ENCODE measurements at places on chromosomes 5 and 9.

DNA sequence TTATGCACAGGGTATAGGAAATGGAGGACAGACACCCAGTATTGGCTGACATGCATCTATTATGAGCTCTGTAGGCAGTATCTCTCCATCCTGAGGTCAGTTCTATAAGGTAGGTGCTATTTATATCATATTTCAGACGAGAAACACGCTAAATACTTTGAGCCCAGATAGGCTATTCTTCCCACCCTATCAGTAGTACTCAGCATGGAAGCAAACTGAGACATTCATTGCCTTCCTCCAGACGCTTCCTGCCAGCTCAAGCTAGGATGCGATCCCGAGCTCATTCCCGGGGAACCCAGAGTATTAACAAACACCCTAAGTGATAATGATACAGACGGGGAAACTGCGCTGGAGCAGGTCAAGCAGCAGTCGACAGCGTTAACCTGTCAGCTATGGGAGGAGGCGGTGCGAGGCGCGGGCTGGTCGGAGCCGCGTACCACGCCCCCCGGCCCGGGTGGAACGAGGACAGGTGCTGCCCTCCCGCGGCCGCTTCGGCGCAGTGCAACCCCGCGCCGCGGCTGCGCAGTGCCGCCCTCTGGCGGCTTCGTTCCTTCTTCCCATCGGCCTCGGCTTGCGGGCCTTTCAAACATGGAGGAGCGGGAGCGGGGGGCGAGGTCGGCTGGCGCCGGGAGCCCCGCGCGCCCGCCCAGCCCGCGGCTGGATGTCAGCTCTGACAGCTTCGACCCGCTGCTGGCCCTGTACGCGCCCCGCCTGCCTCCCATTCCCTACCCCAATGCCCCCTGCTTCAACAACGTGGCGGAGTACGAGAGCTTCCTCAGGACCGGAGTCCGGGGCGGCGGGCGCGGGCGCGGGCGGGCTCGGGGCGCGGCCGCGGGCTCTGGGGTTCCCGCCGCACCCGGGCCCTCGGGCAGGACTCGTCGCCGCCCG, at the start of gene LSM11:
LSM11 (plus strand) TSS at position 550 of the 888 bp plus-strand sequence; CDS start at position 589, 39 bp downstream.
- DNase-seq = peak; percentile 94

DNA sequence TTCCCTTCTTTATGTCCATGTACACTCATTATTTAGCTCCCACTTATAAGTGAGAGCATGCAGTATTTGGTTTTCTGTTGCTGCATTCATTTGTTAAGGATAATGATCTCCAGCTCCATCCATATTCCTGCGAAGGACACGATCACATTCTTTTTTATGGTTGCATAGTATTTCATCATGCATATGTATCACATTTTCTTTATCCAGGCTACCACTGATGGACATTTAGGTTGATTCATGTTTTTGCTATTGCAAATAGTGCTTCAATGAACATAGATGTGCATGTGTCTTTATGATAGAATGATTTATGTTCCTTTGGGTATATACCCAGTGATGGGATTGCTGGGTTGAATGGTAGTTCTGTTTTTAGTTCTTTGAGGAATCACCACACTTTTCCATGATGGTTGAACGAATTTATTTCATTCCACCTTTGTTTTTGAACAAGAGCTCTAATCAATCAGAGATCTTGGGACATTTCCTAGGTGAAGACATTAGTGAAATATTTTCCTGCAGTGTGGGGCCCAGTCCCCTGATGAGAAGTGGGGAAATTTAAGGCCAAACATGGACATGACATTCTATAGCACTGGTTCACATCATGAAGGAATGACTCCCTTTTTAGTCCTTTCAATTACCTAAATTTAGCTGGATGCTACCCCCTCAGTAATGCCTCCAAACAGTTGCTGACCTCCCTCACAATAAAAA, 7.1 kb upstream of the TEX48 start:
- no peak for DNase-seq

DNA sequence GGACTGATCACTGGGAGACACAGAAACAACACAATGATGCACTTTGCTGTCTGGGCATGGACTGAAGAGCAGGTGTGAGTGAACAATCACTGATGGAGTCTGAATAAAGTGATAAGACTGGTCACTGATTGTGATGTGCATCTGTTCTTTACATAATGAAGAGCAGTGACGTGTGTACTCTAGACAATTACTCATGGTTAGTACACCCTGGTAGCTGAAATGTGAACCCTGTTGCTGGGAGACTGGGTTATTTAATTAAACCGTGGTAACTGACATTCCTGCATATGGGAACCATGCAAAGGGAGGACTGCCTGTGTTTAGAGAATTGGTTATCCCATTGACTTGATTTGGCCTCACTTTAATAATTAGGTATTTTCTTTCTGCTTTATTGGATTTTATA, 202.9 kb downstream of the NR2F1-AS1 start:
- DNase-seq = no peak

DNA sequence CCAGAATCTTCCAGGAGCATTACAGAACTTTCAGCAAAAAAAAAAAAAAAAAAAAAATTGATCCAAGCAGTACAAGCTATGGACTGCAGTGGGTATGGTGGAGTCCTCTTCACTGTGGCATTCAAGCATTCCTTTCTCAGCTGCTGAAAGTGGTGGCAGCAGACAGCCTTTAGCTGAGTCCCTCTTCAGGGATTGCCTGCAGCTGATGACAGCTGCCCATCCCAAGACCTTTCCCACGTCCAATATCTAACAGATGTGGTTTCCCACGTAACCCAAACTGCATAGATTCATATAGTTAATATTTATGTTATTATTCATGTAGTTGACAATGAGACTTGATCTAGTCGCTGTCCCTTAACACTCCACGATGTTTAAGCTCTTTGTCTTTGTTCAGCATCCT, 475.9 kb downstream of the TLE1 start:
- no peak for DNase-seq

- DNase-seq = no peak
Measured at GRCh38 chr5:21574961-21575360, 1278.2 kb downstream of the CDH12 start.

DNA sequence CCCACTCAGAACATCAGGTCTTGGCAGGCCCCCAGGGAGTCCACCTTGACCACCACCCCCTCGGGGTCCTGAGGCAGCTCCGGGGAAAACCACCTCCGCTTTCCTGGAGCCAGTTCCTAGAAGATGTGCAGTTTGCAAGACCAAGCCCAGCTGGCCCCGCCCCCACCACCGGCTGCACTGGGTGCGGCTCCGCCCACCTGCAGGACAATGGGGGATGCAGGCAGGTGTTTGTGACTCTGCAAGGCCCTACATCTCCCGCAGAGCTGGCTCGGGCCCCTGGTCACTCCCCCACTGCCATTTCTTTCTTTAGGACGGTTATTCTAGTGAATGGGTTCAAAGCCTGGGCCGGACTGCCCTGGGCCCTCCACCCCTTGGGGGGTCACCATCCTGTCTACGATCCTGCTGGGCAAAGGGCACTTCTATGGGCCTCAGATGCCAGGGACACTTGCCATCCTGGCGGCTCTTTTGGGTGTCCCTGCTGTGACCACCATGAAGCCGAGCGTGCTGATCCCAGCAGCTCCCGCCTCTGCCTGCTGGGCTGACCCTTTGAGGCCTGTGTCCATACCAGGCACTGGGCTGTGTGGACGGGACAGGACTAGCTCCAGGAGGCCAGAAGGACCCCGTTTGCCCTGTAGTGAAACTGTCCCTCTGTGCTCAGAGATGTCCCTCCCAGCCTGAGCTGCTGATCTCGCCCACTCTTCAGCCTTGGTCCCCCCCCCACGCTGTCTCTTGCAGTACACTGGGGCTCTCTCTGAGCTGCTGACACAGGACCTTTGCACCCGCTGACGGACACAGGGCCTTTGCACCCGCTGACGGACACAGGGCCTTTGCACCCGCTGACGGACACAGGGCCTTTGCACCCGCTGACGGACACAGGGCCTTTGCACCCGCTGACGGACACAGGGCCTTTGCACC, 5.9 kb upstream of the NACC2 start:
- no peak for DNase-seq

DNA sequence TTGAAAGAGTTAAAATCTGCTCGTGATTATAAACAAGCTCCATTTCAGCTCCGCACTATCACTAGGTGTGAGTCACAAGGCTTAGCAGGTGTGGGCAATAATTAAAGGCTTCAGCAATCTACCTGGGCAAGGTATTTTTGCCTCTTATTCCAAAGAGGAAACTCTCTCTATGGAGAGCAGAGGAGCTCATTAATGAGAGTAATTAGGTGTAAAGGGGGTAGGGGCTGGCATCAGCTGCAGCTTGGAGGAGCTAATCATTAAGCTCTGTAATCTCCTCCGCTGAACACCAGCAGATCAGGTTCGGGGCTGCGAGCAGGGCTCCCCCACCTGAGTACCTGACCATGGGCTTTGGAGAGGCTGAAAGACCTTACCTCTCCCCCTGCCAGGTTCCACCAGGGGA, 129.2 kb downstream of the CRB2 start:
- DNase-seq = no peak

- DNase-seq = no peak
Measured at GRCh38 chr9:116020801-116021200, 132.8 kb upstream of the PAPPA start.

DNA sequence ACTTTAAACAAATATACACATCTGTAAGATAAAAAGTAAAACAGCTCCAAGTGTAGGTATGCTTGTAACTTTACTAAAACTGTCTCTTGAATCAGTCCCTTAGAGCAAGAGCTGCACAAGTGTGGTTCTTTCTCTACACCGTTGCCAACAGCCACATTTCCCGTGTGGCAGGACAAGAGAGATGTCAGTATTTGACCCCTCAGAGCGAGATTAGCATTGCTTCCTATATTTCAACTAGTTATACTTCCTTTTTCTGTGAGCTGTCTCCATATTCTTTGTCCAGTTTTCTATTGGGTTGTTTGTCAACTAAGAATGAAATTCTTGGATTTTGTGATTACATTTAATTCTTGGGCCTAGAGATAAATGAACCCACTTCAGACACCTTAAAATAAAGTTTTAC, 8.0 kb downstream of the PLIN2 start:
- no peak for DNase-seq

- no peak for DNase-seq
Measured at GRCh38 chr5:26034813-26035212, 1003.6 kb downstream of the CDH9 start.

DNA sequence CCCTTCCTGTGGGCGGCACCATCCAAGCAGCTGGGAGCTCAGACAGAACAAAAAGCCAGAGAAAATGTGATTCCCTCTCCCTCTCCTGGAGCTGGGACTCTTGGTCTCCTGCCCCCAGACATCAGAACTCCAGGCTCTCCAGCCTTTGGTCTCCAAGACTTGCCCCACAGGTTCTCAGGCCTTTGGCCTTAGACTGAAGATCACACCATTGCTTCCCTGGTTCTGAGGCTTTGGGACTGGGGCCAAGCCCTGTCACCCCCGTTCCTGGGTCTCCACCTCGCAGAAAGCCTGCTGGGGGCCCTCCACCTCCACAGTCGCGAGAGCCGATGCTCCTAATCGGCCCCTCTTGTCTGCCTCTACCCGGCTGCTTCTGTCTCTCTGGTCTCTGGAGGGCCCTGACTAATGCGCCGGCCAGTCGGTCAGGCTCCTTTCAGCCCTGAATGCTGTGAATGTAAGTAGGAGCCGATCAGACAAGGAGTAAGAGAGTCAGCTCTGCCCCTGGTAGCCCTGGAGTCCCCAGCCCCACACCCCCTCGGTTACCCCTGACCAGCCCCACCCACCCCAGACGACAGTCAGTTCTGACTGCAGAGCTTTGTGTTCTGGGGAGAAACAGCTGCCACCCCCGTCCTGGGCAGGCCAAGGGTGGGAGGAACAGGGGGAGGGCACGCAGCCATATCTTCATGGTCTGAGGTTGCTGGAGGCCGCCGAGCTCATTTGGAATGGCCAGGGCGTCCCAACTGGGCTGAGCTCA, 57.5 kb downstream of the VAV2 start:
- DNase-seq = no peak

DNA sequence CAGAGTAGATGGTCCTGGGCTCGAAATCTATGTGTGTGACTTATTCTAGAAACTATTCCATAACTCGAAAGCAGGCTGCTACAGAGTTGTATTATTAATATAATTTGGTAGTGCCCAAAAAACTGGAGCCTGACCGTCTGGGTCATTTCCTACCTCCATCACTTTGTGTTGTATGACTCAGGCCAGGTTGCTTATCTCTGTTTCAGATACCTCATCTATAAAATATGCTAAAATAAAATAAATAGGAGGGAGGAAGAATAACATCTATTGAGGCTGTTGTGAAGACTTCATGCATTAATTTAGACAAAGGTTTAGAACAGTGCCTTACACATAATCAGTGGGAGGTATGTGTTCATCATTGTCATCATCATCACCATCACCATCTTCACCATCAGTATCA, 57.7 kb downstream of the PDE4D start:
- DNase-seq = no peak

DNA sequence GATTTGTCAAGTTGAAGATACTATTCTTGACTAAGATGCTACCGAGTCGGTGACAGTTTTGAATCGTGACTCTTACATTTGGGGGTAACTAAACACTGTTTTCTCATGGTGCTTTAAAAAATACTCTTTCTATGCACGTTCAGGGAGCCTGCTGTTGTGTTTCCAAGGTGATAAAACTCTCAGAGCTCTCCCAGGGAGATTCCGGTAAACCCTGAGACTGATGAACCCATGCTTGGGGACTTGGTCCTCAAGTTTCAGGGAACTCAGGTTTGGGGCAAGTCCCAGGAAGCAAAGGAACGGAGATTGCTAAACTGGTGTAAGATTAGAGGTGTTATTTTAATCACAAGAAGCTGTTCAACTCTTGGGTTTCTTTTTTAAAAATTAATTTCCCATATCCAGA, 1.4 kb downstream of the GDA start:
- no peak for DNase-seq

GRCh38 chr9:93303258-93303771, 119.4 kb downstream of the WNK2 start:
- peak; percentile 1 for DNase-seq

- no peak for DNase-seq
Measured at GRCh38 chr5:171537070-171537849, 117.8 kb downstream of the FGF18 start.

DNA sequence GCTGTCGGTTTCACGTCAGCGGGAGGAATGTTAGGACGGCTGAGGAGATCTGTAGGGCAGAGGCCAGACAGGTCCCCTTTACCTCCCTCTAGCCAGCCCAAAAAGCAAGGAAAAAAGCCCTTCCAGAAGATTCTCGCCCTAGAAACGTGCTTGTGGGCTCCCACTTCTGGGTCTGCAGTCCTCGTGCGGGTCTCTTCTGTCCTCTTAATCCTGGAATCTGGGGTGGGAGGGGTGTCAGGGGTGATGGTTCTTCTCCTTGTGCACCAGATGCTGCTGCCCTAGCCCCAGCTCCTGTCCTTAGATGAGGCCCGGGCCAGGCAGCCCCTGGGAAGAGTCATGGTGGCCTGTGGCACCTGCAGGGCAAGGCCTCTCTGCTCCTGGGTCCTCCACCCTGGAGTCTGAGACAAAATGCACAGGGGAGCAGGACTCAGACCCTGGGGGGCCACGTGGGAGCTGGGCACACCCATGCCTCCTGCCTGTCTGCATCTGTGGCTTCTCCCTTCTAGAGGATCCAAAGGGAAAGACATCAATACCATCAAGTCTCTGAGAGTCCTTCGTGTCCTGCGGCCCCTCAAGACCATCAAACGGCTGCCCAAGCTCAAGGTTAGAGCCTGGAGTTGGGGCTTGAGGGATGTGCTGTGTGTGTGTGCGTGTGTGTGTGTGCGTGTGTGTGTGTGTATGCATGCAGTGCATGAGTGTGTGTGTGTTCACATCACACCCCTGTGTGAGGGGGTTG, 174.2 kb downstream of the CACNA1B start:
- DNase-seq = peak; percentile 5

GRCh38 chr5:92979716-92980115, 601.3 kb downstream of the NR2F1-AS1 start:
- no peak for DNase-seq

Data from activated CD4-positive, alpha-beta memory T cell treated with anti-CD3 and anti-CD28 coated beads for 36 hours (primary cell).